Spinal cord (tissue), 10 donors: ENCODE measurements at places on chromosomes 5 and 9. TPM values are rescaled to one million over a fixed set of nuclear protein-coding genes. Genes with fewer than 3 reads are reported as not detected.

ZBTB6 gene
- total RNA-seq: 10.6 TPM

DNA sequence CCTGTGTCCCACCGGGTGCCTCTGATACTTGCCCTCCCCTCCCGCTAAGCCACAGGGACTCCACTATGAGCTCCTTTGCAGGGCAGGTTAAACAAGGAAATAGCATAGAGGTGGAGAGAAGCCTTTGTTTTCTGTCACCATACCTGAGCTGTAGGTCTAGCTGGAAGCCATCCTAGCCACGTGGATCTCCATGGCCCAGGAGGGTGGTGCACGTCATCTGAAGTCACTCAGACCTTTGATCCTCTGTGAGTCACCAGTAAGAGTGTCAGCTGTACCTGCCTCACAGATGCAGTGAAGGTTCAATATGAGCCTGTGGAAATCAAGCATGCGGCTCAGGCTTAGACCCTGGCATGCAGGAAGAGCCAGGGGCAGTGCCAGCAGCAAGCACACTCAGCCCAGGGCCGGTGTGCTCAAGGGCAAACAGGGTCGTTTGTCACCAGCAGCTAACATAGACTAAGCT lies 55.1 kb downstream of the ASS1 start:
- no peak for DNase-seq

DNA sequence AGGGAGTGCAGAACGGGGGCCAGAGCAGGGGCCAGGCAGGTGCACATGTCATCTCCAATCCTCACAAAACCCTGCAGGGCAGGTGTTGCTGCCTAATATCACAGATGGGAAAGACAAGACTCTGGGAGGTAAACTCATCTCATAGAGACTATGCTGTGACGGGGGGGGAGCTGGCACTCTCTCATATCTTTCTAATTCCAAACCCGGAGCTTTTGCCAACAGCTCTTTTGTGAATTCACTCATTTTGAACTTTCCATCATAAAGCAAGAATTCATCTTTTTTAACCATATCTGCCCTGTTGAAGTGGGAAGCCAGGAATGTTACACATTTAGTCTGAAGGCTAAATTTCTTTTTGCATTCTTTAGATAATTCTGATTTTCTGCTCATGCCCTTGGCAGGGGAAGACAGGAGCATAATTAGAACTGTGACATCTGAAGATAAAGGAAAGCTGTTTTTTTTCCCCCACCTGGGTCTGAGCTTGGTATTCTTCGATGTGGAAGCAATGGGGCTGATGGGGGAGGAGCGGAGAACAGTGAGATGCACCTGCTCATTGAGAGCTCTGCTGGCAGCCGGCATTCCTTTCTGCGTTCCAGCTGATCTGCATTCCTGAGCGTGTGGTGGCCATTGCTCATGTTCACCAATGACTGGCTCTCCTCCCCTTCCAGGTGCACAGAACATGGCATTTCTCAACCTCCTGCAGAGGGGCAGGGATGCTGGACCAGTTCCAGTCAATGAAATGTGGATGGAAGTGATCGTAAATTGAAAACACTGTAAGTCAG lies 159.2 kb downstream of the NSG2 start:
- peak; percentile 54 for DNase-seq

GRCh38 chr5:8523501-8523900 lies 654.6 kb downstream of the MTRR start:
- DNase-seq: peak; percentile 14

- DNase-seq: no peak
Observed at GRCh38 chr9:111839987-111840386, 45.2 kb upstream of the SHOC1 start.
